Choroid plexus epithelial cell (primary cell): ENCODE measurements at places on chromosomes 5 and 9.

- DNase-seq, result no peak
Measured at GRCh38 chr9:15272377-15272928, 34.6 kb downstream of the TTC39B start.

DNA sequence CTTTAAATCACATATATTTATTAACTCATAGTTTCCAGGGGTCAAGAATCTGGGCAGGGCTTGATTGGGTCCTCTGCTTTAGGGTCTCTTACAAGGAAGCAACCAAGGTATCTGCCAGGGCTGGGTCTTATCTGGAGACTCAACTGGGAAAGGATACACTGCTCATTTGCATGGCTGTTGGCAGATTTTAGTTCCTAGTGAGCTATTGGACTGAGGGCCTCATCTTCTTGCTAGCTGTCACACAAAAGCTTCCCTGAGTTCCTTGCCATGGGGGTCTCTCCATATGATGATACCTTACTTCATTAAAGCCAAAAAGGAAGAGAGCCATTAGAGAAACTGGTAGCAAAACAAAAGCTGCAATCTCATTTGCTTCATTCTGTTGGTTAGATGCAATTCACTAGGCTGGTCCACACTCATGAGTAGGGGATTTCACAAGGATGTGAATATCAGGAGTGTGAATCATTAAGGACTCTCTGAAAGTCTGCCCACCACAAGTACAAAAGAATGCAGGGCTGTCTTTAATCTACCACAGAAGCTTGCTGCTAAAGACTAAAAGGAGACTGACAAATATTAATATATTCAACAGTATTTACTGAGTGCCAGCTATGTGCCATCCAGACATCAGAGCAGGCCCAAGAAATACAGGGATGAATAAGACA lies 42.0 kb upstream of the TIMD4 start:
- DNase-seq, result peak; percentile 2

- no peak for DNase-seq
Measured at GRCh38 chr9:84493284-84493947, 152.9 kb upstream of the SLC28A3 start.

DNA sequence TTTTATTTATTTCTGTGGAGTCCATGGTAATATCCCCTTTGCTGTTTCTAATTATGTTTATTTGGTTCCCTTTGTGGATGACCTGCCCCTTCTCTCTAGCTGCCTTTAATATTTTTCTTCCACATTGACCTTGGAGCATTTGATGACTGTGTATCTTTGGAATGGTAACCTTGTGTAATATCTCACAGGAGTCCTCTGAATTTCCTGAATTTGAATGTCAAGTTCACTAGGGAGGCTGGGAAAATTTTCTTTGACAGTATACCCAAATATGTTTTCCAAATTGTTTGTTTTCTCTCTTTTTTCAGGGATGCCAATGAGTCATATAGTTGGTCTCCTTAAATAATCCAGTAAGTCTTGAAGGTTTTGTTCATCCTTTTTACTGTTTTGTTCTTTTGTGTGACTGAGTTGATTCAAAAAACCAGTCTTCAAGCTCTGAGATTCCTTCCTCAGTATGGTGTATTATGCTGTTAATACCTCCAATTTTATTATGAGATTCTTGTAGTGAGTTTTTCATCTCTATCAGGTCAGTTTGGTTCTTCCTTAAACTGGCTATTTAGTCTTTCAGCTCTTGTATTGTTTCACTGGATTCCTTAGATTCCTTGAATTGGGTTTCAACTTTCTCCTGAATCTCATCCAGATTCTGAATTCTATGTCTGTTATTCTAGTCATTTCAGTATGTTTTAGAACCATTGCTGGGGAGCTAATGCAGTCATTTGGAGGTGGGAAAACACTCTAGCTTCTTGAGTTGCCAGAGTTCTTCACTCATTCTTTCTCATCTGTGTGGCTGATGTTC lies 349.0 kb upstream of the TARS1 start:
- DNase-seq, result peak; percentile 78

DNA sequence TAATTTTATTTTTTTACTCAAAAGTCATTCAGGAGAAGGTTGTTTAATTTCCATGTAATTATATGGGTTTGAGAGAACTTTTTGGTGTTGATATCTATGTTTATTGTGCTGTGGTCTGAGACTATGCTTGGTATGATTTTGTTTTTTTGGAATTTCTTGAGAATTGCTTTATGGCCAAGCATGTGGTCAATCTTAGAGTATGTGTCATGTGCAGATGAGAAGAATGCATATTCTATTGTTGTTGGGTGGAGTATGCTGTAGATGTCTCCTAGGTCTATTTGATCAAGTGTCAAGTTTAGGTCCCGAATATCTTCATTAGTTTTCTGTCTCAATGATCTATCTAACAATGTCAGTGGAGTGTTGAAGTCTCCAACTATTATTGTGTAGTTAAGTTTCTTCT lies 134.9 kb downstream of the HMHB1 start:
- peak; percentile 40 for DNase-seq

DNA sequence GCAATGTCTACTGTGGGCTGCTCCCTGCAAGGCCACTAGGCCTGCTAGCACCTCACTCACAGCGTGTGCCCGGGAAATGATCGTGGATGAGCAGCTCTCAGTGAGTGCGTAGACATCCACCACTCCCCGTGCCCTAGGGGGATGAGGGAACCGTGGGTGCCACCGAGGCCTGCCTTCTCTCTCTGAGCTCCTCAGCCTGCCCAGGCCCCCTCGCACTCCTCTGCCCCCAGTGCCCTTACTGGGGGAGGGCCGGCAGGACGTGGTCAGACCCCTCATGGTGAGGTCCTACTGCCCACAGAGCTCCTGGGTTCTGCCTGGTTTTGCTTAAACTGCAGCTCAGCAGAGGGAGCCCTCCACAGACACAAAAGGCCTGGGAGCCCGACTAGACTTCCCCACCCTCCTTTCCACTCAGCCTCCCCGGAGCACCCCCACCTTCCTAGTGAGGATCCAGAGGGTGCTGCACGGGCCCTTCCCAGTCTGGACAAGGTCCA lies 220.0 kb downstream of the CACNA1B start:
- no peak for DNase-seq

DNA sequence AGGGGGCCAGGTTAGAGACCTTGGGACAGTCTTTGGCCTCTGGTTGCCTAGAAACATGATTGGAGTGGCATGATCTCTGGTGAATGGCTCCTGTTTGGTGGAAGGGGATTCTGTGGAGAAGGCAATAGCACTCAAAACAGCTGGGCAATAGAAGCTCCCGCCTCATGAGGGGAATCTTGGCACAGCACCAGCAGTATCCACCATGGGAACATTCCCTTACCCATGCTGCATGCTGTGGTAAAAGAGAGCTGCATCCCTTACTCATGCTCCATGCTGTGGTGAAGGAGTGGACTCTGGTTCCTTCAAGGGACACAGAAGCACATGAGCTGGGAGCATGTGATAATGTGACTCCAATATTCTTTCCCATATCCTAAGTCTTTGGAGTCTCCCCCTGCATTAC lies 160.6 kb downstream of the PJA2 start:
- no peak for DNase-seq

DNA sequence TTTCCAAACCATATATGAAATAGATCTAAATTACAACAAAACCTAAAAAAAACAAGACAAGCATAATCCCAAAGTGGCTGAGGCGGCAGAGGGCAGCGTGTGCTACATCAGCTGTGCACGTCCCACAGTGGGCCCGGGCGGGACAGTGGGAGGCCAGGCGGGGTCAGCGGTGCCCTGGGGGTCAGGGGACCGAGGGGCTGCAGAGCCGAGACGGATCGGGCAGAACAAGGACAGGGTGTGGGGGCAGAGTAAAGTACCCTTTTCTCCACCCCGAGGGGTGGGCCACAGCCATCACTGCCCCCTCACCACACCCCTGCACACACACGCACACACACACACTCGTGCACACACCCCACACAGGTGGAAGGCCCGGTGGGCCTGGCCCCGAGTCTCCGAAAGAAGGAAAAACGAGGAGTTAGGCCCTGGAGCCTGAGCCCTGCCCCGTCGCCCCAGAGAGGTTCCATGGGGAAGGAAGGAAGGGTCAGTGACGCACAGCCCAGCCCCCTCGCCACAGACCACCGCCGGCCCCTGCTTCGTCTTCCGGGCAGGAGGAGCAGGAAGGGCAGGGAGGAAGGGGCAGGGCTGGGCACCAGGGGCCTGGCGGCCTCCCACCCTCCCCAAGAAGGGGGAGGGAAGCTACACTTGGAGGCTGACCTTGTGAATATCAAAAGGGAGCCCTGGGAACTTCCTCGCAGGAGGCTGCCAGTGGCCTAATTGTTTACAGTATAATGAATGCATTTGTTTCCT lies 49.6 kb upstream of the UBAC1 start:
- DNase-seq, result no peak

DNA sequence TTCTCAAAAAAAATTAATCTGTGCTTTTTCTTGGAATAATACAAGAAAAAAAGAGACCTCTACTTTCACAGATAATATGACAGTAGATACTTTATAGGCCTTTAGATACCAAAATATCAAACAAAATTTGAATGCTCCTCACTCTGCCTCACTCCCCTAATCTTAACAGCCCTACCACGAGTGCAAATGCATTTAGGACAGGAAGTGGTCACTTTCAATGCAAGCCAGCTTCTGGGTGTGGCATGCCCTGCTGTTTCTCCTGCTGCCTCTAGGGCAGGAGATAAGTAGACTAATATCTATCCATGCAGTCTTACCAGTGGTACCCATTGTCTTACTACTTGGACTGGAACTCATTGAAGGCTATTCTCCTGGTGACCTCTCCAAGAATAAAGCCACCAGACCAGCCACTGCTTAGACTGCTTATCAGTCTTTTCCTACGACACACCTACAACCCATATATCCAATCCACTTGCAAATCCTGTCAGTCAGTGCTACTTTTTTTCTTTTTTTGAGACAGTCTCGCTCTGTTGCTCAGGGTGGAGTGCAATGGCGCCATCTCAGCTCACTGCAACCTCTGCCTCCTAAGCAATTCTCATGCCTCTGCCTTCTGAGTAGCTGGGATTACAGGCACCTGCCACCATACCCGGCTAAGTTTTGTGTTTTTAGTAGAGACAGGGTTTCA lies 23.0 kb downstream of the FRRS1L start:
- DNase-seq, result peak; percentile 47
